Activated gamma-delta T cell treated with Interleukin-2 at 50 U/mL for 16 hours (primary cell): ENCODE measurements at places on chromosomes 7 and 10.

DNA sequence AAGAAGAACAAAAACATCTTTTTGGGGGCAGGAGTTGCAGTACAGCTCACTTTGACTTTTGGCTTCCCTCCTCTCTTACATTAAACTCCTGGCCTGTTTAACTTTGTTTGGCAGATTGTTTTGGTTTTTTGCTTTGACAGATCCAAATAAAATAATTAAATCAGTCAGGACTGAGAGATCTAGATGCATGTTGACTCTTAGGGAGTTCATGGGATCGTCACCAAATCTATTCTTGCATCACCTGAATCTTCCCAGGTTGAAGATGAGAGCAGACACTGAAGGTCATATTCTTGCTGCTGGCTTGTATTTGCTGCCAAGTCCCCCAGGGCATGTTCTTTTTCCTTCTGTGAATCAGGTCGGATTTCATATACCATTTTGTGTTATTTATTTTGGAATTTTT lies 759.4 kb downstream of the CNTNAP2 start:
- DNase-seq: no peak

DNA sequence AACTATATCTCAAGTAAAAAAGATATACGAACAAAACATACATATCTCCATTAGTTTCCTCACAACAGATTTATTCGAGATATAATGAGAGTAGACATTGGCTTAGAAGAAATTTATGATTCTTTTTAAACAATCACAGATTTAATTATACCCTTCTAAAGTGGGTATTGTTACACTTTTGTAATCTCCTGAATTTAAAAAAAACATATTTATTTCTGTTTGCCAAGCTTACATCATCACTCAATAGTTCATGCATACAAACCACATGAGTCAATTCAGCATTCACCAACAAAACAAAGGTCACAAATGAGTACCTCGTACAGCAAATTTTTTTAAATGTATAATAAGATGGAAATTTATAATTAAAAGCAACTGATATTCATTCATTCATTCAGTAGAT lies 17.6 kb downstream of the LRRN3 start:
- no peak for DNase-seq

- DNase-seq: no peak
These were observed 3.6 kb downstream of the CCNY start for GRCh38 chr10:35339942-35340341.

GRCh38 chr10:71244431-71245419 lies 32.4 kb downstream of the UNC5B start:
- no peak for DNase-seq

- no peak for DNase-seq
These were observed 60.7 kb downstream of the GPR26 start for GRCh38 chr10:123726836-123727235.

DNA sequence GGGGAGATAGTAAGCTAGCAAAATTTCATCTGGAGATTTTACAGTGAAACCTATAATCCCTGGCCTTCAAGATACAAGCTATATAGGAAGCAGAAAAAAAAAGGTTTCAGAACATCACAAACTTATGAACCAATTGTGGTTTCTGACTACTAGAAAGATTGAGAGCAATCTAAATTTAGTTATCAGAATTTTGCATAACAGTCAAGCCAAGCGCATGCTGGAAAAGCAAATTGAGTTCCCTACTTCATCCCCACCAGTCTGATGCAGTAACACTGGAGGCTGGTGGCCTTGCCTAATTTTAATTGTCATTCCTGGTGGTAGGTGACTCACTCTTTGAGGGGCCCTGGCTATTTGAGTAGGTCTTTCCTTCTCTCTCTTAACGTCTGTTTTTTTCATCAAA lies 46.3 kb upstream of the ELMO1 start:
- DNase-seq: no peak

GRCh38 chr10:63055705-63056104 lies 77.4 kb upstream of the NRBF2 start:
- DNase-seq: no peak

DNA sequence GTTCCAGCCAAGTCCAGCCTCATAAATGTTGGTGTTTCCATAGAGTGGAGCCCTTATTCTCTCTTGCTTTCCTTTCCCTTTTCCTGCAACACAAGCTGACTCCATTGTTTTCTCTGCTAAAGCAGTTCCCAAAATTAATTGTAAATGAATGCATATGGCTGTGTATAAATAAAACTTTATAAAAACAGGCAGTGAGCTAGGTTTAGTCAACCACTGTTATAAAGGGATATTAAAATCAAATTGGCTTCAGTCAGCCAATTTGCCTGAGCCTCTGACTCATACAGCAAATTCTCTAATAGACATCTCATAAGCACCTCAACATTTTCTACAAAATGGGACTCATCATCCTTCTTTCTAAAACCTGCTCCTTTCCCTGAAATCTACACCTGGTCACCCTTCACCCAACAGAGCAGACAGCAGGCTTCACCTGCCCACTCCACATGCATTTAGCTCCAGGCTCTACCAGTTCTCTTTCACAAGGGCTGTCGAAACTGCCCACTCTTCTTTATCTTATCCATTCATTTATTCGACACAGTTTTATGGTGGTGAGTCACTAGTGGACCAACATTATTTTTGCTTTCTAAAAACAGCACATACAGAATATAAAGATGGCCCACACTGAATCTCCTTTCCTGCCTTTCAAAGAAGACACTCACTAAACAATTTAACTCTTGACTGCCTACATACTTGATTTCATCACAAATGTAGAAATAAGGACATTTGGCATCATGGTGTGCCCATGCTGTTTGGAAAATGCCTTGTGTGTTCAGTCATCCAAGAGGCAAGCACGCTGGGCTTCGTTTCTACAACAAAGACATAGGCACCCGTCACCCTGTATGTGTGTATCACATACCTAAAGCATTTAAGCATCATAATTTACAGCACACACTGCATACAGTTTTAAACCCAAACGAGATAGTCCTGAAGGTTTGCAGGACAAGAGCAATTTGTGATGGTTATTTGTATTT lies 74.6 kb upstream of the C7orf33 start:
- no peak for DNase-seq

- DNase-seq: no peak
These were observed 42.7 kb upstream of the RSBN1L start for GRCh38 chr7:77653572-77653971.

- DNase-seq: no peak
These were observed 81.1 kb upstream of the PRKG1 start for GRCh38 chr10:50992972-50993766.

DNA sequence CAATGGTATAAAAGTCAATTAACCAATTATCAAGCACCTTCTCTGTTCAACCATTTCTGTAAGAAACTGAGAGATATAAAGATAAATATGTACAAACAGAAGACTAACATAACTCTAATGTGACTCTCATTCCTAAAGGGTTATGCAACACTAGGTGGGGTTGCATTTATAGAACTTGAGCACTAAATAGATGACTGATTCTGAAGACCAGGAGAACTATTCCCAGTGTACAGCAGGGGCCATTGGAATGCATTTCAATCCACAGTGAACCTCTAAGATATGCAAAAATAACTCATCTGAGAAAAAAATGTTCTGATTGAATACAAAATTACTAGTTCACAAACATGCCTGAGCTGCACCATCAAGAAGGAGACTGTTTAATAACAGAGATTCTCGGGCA lies 341.2 kb upstream of the STEAP1 start:
- no peak for DNase-seq

GRCh38 chr10:63752318-63752717 lies 231.1 kb downstream of the REEP3 start:
- no peak for DNase-seq

GRCh38 chr7:149882248-149883047 lies 8.7 kb downstream of the ATP6V0E2 start:
- no peak for DNase-seq

GRCh38 chr7:43444711-43445578 lies 138.0 kb upstream of the STK17A start:
- no peak for DNase-seq

GRCh38 chr7:9324513-9324912 lies 891.1 kb downstream of the NXPH1 start:
- DNase-seq: no peak

DNA sequence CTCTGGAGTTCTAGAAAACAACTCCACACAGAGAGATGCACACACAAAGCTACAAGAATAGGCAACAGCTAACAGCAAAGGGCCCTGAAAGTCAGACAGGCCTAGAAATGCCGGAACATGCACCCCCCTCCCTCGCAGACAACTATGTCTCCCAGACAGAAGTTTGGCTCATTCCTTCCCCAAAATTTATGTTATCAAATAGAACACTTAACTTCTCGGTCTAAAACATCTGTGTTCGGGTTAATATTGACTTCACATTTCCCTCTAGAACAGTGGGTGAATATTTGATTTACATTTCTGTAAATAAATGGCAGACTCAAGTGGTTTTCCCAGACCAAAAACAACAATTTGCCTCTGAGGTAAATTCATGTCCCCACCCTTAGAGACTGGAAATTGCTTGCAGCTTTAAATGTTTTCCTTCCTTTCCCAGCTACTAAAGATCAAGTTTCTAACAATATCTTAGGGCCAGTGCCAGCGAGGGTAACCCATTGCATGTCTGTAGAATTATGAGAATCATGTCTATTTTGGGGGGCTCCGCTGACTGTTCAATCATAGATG lies 92.5 kb upstream of the INHBA start:
- no peak for DNase-seq

DNA sequence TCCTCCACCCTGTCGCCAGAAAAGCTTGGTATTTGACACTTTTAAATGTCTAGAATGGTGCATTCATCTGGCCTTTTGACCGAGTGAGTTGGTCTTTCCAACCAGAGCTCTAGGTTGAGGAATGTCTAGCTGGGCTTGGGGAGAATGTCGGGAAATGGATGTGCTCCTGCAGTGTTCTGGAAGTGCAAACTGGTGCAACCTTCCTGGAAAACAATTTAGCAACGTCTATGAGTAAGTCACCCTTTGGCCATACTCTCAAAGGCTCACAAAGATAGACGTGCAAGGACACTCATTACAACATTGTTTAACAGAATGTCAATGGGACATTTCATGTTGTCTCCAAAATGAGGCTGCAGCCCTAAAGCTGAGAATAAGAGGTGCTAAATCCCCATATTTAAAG lies 12.2 kb upstream of the NMT2 start:
- DNase-seq: no peak

- no peak for DNase-seq
These were observed 8.3 kb downstream of the TLL2 start for GRCh38 chr10:96505150-96506136.

DNA sequence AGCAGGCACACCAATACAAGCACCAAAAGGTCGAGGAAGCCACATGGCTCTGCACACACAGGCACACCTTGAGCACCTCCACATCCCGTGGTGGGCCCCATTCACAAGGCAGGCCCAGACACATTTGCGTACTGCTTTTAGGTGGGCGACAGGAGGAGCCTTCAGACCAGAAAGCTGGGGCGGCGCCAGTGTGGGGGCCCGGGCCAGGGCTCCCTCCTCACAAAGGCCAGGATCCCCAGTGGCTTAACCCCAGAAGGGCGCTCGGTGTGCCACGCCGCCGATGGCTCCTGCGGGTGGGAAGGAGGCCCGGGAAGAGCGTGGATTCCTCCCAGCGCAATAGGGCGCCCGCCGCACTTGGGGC lies 2.8 kb upstream of the SMARCD3 start:
- DNase-seq: no peak

- DNase-seq: no peak
These were observed 290.9 kb downstream of the PTPRN2 start for GRCh38 chr7:158296798-158297104.

GRCh38 chr7:77205706-77206105 lies 6.1 kb upstream of the FGL2 start:
- no peak for DNase-seq

DNA sequence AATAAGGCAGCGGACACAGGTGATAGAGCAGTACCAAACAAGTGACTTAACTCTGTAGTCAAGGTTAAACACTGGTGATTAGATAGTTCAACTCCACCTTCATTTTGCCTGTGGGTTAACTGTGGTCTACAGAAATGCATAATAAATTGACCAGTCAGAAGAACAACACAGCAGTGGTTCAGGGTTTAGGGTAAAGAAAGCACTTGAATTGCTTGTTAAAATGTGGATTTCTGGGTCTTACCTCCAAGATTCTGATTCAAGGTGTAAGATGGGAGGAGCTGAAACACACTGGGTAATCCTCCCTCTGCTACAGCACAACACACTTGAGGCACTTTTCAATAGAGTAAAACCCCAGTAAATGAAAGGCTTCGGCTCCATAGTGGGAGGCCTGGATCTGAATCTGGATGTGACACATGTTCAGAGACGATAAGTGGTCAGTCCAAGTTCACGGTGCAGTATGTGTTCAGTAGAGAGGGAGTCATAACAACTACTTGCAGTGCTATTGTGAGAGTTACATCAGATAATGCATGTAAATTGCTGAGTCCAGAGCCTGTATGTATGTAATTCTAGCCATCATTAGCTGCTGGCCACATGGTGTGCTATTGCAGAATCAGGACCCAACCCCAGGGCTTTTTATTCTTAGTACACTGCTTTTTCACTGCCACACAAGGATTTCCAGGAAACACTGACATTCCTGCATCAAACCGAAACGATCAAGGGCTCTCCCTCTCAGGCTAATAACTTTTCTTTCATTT lies 141.7 kb downstream of the SORCS1 start:
- no peak for DNase-seq

DNA sequence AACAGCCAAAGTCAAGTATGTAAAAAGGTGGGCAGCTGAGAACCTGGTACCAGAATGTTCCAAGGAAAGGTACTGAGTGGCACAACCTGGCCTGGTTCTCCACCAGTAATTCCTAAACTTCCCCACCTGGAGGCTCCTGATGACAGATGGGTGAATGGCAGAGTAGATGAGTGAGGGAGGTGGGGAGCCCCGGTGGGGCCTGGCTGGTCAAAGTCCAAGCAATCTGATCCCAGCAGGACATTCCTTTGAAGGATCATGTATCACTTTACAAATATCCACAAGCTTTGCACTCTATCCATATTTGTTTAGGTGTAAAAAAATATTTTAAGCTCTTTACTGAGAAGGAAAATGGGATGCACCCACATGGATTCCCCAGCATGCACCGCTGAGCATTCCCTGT lies 250.2 kb downstream of the DPP6 start:
- DNase-seq: no peak

DNA sequence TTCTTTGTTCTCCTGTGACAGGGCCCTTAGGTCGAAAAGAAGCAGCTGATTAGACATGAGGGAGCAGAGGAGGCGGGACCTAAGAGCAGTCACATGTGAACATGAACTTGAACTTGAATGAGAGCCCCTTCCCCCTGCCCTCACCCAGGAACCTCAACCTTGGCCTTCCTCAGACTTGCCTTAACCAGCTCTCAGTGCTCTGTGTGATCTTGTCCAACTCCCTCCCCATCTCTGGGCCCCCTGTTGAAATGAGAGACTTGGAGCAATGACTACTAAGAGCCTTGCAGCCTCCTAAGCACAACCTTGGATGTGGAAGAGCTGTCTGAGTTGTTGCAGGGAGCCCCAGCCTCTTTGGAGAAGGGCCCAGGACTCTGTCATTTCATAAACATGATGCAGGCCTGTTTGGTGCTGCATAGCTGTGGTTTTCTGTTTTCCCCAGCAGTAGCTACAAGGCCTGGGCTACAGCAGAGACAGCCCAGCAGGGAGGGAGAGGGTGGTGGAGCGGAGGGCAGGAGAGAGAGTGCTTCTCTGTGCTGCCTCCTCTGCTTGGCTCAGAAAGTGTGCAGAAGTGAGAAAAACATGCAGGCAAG lies 123.9 kb upstream of the ZMIZ1 start:
- DNase-seq: no peak

GRCh38 chr10:26978519-26978918 lies 117.8 kb upstream of the ABI1 start:
- DNase-seq: no peak

GRCh38 chr7:47333959-47334358 lies 248.0 kb downstream of the TNS3 start:
- DNase-seq: no peak

GRCh38 chr7:150753239-150753638 lies 16.0 kb downstream of the GIMAP5 start:
- DNase-seq: no peak
